ENCODE measurements at places on chromosomes 5 and 9.

DNA sequence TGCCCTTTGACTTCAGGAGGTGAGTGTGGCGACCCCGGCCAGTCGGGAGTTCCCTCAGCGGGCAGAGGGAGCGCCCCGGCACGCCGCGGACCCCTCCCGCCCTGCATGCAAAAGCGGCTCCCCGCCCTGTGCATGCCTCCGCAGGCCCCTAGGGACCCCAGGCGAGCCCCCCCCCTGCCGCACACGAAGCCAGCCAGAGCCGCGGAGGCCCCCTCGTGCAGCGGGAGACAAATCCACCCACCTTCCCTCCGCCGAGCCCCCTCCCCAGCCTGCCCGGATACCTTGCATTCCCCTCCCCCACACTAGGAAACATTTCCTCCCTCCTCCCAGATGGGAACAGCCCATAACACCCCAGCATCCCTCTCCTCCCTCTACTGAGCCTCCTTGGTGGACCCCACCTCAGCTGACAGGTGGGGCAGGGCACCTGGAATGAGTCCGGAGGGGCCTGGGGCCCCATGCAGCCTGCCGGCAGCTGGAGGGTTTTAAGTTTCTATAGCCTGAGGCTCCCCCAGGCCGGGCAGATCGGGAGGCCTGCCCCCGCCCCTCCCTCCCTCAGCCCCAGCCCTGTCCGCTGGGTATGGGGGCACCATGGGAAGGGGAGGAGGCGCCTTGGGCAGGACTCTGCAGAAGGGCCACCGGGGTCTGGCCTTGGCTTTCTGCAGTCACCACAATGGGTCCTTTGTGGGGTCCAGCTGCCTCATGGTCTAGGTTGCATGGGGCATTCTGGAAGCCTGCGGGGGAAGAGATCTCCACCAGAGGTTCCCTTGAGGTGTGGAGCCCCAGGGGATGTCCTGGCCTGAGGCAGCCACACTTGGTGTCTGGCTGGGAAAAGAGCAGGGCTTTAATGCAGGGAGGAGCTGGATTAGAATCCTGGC is 601 bp downstream of the ERGIC1 start:
- DNase-seq: no peak

GRCh38 chr9:5438301-5439162 is 807 bp upstream of the PLGRKT start:
- DNase-seq: peak; percentile 58

GRCh38 chr5:130462516-130462915 is 558.3 kb downstream of the CHSY3 start:
- DNase-seq: peak; percentile 55

DNA sequence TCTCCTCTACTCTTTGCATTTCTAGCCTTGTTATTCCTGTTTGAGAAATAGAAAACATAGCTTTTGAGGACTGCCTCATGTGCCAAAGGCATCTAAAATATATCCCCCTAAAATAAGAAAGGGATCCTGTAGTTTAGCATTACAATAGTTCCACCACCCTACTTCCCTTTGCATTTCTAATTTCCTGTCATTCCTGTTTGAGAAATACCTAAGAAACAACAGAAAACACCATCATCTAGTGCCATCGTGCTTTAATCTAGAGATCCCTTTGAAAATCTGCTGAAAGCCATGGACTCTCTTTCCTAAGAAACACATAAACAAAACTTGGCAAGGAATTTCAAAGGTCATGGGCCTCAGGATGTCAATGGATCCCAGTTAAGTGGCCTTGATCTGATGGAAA is 7.5 kb downstream of the CLK4 start:
- DNase-seq: no peak

GRCh38 chr5:84831701-84832100 is 447.0 kb upstream of the EDIL3 start:
- DNase-seq: no peak

GRCh38 chr5:169195601-169196000 is 105.3 kb downstream of the SLIT3 start:
- DNase-seq: no peak

GRCh38 chr5:36943584-36943983 is 67.0 kb downstream of the NIPBL start:
- no peak for DNase-seq

DNA sequence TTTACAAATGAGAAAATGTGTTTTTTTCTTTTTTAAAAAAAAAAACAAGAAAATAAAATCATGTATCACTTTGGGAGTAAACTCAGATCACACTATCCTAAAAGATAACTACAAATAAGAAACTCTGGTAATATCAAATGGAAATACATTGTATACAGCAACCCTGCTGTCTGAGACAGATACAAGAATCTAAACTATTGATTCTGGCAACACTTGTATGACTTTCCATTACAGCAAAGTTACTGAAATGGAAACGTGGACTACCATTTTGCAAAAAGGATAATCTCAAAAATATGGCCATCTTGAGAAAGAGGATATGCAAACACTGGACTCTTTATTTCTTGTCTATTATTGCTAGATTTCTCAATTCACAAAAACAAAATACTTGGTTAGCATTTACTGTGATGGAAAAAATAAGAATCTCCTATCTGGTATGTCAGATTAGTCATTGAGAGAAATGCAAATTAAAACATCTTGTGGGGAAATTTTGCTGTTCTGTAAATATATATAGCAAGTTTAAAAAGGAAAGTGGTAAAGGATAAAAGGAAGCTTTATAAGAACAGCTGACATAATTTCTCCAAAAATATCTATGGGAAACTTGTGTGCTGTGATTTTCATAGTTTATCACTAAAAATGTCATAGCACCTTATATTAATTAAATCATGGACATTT is 112.9 kb upstream of the FER start:
- peak; percentile 26 for DNase-seq

GRCh38 chr5:132190161-132190817 is 37.4 kb downstream of the P4HA2 start:
- peak; percentile 76 for DNase-seq

DNA sequence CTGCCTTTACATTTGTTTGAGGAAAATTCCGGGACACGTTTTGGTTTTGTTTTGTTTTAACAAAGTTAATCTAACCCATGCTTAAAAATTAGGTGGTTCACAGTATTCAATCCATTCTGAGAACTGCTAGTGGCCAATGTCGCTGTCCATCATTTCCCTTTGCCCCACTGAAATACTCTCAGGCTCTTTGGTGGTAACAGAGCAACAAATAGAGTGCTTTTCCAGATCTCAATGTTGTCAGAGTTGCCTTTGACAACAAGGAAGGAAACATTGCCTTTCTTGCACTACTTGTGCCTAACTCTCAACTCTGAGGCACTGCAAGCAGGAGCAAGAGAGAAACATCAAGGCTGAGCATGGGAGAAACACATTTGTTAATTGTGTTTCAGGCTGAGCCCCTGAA is 154.0 kb downstream of the MCTP1 start:
- DNase-seq: no peak

DNA sequence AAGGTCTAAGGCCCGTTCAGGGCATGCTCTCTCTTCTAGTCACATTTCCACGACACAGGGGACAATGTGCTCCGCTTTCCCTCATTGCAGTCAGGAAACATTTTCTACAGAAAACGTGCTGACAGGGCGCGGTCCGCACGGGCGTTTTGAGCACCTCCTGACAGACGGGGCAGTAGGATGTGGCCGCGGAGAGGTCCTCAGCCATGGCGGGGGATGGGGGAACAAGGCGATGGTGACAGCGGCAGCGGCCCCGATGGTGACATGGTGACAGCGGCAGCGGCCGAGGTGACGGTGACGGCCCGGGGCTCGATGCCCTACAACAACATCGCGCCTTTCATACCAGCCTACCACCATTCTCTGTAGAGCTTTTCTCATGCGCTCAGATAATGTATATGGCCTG is 4.1 kb downstream of the PLPP1 start:
- DNase-seq: no peak

GRCh38 chr5:62327138-62328053 is 21.4 kb downstream of the KIF2A start:
- DNase-seq: peak; percentile 22

- DNase-seq: no peak
These were observed 184.5 kb upstream of the PTGER4 start for GRCh38 chr5:40495237-40495635.

DNA sequence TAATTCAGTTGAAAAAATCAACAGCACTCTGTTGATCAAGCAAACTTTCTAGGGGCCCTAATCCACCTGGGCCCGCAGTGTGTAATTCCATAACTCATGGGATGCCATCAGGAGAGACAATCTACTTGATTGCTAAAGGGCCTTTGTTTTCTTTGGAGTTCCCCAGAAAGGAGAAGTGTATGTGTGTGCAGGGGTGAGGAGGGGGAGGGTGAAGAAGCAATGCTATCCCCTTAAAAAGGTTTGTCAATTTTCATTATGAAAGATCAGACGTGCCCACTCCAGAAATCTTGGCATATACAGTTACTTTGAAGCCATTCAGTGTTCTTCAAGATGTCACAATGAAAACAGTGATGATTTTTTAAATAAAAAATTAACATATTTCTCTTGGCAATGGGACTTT is 6.2 kb downstream of the PARP8 start:
- DNase-seq: no peak

DNA sequence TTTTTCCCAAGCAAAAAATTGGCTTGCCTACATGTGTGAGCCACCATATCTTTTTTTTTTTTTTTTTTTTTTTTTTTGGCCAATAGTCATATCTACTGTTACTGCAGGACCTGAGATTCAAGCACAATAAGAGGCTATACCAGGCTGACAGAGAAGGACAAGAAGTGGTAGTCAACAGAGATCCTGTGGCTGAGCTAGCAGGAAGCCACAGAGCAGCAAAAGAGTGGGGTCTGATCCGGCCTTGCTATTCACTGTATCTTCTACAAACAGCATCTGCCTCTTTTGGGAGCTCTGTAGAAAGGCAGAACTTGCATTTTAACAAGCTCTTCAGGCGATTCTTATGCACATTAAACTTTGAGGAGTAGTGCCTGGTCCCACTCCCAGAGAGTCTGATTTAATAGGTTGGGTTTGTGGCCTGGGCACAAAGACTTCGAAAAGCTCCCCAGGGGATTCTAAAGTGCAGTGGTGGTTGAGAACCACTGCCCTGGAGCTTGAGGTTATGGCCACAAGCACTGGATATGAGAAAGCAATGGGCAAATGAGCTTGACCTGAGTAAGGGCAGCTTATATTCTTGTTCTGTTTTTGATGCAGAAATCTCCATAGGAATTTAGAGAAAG is 162.8 kb downstream of the PIK3R1 start:
- no peak for DNase-seq

- no peak for DNase-seq
These were observed 40.0 kb downstream of the NACC2 start for GRCh38 chr9:136054798-136055714.

DNA sequence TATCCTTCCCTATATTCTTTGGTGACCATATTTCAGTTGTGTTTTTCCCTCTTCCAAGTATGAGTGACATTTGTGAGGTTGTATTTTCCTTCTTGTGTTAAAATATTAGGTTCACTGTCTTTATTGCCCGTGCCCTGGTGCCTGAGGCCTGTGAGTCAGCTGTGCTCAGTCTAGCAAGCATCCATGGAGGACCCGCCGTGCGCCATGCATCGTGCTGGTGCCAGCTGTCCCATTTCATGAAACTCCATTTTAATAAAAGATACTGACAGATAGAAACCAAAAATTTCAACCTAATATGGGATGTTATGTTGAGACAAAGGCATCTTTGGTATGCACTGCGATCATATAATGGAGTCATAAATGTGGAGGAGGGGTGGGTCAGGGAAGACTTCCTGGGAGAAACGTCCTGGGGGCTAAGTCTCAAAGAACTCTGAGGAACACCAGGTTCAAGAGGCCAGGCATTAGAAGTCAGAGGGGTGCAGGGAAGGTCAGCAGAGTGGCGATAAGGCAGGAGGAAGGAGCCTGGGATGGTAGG is 34.0 kb upstream of the FGF1 start:
- DNase-seq: peak; percentile 62

GRCh38 chr5:83400241-83400640 is 71.3 kb upstream of the VCAN start:
- DNase-seq: no peak

GRCh38 chr5:35166043-35166442 is 64.2 kb downstream of the PRLR start:
- no peak for DNase-seq

DNA sequence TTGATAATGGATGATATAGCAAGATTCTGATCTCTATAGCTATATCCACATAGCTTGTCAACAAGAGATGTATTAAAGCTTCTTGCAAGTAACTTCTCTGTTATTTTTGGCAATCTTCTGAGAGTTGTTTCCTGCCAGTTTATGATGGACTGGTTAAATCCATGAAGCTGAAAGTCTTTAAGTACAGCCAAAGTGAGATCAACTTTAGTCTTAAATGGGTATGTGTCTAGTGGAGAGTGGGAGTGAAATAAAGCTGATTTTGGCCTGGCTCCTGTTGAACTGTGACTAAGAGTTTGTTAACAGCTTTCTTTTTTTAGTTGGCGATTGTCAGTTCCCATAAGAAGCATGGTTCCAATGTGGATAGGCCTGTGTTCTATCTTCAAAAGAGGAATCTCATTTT is 350.9 kb upstream of the PCSK5 start:
- DNase-seq: peak; percentile 1

- no peak for DNase-seq
These were observed 124.3 kb downstream of the TLR4 start for GRCh38 chr9:117828466-117828865.

GRCh38 chr9:34636791-34637355 is 714 bp downstream of the SIGMAR1 start:
- DNase-seq: no peak

- DNase-seq: no peak
These were observed 132.1 kb downstream of the GLIS3 start for GRCh38 chr9:4167728-4168127.

DNA sequence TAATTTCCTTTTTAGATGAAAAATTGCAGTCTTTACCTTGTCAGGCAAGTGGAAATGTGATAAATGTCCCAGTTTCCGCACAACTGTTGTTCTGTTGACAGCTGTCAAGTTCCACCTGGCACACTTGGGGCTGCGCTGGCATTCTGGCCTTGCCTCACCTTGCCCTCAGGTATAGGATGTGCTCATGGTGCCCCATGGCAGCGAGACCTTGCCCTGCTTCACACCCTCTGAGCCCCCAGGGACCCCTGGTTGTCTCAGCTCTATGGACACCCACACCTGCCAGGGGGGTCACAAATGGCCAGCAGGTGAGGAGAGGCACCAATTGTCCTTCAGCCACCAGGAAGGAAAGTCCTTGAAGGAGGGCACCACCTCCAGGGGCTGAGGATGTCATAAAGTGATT is 37.5 kb upstream of the SEMA4D start:
- no peak for DNase-seq

DNA sequence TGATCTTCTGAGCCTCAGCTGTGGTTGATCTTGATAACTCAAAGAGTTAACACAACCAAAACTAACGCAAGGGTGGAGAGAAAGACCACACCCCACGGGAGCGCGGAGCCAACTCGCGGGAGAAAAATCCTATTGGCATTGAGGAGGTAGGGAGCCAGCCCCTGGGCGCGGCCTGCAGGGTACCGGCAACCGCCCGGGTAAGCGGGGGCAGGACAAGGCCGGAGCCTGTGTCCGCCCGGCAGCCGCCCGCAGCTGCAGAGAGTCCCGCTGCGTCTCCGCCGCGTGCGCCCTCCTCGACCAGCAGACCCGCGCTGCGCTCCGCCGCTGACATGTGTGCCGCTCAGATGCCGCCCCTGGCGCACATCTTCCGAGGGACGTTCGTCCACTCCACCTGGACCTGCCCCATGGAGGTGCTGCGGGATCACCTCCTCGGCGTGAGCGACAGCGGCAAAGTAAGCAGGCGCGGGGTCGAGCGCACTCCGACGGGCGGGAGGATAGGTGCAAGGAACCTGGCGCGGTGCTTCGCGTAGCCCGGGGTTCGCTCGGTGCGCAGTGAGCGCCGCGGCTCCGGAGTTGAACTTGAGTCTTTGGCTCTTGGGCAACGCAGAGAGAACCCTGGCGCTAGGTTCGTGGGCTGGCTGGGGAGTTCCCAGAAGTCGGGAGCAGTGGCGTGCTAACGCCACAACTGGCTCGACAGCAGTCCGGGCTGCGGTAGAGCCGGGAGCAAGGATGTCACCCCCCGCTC is at the start of gene GDA:
TSS of gene GDA (plus strand) at position 210 of the 745 bp plus-strand sequence. CDS start at position 330, 120 bp downstream.
- DNase-seq: peak; percentile 1

Measured in fibroblast of skin of right biceps (primary cell).